ENCODE measurements at places on chromosomes 4 and X. TPM values are rescaled to one million over a fixed set of nuclear protein-coding genes. Genes with fewer than 3 reads are reported as not detected.
A peak's percentile ranks its signal among the peaks of the same experiment; 100 is the strongest.

- DNase-seq: no peak
These were observed 160.3 kb downstream of the DCLK2 start for GRCh38 chr4:150238591-150238990.

- peak; percentile 67 for DNase-seq
These were observed 351.2 kb downstream of the ARHGAP24 start for GRCh38 chr4:85826060-85826678.

DNA sequence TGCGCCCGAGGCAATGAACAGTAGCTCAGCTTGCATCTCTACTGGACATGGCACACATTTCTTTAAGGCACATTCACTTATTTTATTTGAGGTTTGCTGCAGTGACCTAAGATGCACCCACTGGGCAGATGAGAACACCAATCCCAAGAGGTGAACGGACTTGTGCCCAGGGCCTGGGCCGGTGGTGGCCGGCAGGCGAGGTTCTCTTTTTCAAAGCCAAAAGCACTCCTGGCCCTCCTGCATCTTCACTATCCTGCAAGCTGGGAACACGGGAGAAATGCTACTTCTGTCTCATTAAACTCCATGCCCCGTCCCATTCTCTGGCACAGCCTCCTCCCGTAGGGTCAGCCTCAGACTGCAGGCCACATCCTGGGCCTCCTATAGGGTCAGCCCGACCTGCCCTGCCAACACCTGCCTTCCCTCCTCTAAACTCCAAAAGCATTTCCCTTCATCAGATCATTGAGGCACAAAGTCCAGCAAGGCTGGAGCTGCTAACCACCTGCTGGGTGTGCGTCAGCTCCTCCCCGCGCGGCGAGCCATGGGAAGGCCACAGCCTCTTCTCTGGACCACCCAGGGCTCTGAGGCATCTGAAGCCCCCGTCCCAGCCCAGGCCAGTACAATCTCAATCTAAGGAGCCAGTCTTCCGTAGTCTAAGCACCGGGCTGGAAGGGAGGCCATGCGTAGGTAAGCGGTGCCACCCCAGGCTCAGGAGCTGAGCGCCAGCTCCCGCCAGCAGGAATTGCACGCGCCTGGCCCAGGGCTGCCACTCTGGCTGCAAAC, 166.1 kb downstream of the AFAP1 start:
- no peak for DNase-seq

GRCh38 chr4:66372706-66373105, 702.4 kb upstream of the EPHA5 start:
- DNase-seq: no peak

DNA sequence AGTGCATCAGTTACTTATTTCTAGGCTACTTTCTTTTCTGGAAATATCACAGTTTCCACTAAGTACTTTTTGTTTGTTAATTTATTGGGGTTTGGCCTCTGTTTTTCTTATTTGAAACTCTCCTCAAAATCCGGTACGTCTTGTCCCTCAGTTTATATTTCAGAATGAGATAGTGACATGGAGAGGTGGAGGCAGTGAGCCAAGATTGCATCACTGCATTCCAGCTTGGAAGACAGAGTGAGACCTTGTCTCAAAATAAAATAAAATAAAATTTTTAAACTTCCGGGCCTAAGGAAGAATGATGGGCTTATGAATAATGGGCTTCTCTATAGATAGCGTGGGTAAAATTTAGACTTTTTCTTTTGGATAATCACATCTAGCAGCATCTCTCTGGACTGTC, 567.8 kb downstream of the TRIML1 start:
- DNase-seq: no peak

AFF2 gene
- total RNA-seq: 2.1 TPM

Data from body of pancreas (tissue), 4 donors.